ENCODE measurements at places on chromosomes 2 and 18.

DNA sequence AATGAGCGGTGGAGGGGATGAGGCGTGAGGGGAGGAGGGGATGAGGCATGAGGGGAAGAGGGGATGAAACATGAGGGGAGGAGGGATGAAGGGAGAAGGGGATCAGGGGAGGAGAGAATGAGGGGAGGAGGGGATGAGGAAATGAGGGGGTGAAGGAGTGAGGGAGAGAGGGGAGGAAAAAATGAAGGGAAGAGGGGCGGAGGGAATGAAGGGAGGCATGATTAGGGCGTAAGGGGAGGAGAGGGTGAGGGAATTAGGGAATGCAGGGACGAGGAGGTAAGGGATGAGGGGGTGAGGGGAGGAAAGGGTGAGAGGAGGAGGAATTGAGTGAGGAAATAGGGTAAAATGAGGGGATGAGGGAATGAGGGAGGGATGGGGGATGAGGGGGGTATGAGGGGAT lies 40.5 kb downstream of the AQP12A start:
- no peak for DNase-seq

DNA sequence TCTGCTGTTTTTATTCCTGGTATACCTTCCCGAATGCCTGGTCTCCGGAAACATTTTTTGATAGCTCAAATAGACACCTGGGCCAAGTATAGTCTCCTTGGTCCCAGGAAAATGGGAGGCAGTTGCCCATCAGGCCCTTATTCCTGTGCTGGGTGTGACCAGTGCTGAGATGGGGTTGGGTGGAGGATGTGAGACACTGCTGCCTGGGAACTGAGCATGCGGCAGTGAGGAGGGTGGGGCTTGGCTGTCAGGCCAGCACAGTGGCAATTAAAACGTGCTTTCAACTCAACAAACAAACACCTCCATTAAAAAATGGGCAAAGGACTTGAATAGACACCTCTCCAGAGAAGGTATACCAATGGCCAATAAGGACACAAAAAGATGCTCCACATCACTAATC lies 12.5 kb downstream of the KLHL29 start:
- DNase-seq, result no peak

- DNase-seq, result no peak
Observed at GRCh38 chr18:26689226-26689879, 141.0 kb upstream of the KCTD1 start.

DNA sequence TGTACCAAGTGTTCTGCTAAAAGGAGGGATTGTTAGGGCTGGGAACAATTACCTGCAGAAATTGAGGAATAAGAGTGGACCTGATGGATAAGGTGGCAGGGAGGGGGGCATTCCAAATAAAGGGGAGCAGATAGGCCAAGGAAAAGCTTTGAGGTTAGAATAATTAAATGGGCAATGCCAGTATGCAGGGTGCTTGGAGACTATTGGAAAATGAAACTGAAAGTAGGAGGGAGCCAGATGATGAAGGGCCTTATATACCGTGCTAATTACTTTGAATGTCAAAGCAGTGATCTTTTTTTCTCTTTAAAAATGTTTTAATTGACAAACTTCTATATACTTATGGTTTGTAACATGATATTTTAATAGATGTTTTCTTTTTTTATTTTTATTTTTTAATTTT lies 42.9 kb downstream of the MMADHC start:
- DNase-seq, result no peak

DNA sequence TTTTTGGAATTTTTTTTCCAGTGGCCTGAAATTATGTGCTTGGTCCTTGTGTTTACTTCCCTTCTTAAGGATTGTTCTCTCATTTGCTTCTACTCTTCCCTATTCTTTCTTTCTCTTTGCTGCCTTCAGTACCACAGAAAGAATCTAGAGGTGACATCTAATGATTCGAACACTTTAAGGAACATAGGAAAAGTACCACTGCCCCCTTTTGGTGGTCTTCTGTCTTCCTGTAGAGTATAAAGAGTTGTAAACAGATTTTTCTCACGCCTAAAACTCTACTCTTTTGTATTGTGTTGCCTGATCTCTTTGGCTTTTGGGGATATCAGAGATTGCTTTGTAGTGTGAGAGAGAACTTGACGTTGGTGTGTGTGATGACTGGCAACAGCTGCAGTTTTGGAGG lies 7.0 kb upstream of the SCTR start:
- peak; percentile 30 for DNase-seq

GRCh38 chr18:76174451-76174850 lies 320.6 kb downstream of the ZNF516 start:
- DNase-seq, result no peak

GRCh38 chr2:127516041-127516762 lies 10.1 kb downstream of the IWS1 start:
- DNase-seq, result no peak

- no peak for DNase-seq
Observed at GRCh38 chr18:35695803-35696202, 114.3 kb downstream of the GALNT1 start.

- no peak for DNase-seq
Observed at GRCh38 chr2:194721227-194721626, 935.8 kb upstream of the SLC39A10 start.

- no peak for DNase-seq
Observed at GRCh38 chr2:201452058-201452921, 750 bp downstream of the STRADB start.

DNA sequence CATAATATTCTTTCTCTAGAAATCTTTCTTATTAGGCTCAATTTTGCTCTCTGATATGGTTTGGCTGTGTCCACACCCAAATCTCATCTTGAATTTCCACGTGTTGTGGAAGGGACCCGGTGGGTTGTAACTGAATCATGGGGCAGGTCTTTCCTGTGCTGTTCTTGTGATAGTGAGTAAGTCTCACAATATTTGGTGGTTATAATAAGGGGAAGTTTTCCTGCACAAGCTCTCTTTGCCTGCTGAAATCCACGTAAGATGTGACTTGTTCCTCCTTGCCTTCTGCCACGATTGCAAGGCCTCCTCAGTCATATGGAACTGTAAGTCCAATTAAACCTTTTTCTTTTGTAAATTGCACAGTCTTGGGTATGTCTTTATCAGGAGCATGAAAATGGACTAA lies 73.8 kb downstream of the CAVIN2 start:
- no peak for DNase-seq

GRCh38 chr2:153196378-153197058 lies 282.0 kb downstream of the RPRM start:
- no peak for DNase-seq

DNA sequence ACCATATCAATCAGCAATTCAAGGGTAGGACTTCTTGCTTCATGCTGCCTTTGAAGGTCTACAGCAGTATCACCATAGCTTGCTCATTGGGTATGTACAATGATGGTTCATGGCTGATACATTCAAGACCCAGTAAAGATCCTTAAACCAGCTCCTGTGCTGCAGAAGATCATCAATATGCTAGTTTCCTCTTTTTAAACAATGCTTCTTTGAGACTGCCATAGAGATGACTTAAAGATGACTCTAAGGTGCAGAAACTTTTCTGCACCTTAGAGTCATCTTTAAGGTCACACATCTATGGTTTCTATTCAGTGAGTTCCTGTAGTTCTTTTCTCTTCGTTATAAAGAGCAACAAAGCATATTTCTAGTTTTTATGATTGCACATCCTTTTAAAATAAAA lies 102.8 kb upstream of the KLHL14 start:
- no peak for DNase-seq

- DNase-seq, result peak; percentile 6
Observed at GRCh38 chr18:76801567-76802505, 20.5 kb upstream of the ZNF236 start.

- DNase-seq, result no peak
Observed at GRCh38 chr2:119760237-119760955, 674 bp downstream of the PTPN4 start.

DNA sequence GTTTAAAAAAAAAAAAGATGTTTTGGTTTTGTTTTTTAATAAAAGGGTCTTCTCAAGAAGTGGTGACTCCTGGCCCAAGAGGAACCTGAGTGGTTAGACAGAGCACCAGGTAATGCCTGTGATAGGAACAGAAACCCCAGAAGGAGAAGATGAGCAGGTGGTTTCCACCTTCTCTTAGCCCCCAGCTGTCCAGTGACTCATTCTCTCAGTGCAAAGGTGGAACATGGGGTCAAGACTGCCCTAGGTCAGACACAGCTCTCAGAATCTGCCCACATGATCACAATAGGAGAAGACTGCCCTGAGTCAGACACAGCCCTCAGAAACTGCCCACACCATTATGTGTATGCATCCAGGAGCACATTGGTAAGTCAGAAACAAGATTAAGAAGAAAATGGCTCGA lies 61.8 kb downstream of the TBC1D8 start:
- no peak for DNase-seq

DNA sequence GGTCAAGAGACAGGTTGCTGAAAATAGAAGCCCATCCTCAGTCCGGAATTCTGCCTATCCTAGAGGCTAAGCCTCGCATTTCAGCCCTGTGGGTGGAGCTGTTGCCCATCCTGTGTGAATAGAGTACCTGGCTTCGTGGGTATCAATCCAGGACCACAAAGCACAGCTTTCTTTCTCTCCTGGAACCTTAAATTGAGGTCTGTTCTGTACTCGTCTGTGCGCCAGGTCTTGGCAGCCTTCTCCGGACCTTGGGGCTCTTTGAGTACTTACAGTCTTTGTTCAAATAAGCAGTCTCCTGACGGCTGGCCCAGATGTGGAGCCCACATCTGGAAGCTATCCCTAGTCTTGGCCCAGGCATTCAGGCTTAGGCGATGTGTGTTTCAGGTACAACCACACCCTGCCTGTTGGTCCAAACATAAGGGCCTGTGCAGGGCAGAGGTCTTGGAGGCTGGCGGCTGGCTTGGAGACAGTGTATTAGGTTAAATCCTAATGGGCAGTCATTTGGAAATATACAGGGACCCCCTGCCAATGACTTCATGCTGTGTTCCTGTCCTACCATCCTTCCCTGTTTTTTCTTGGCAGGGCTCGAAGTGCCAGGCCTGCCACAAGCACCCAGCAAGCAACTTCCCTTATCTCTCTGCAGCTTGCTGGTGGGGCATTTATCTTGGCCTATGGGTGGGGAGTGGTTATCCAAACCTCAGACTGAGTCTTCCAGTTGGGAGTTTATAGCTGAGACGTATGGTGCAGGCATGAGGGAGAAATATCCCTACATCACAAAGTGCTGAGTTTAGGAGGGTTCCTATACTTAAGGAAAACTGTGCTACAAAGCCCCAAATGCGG lies 294.1 kb downstream of the BCL2 start:
- DNase-seq, result no peak

- no peak for DNase-seq
Observed at GRCh38 chr18:59550174-59550516, 147.1 kb downstream of the CCBE1 start.

- DNase-seq, result no peak
Observed at GRCh38 chr2:239429473-239430350, 28.9 kb upstream of the HDAC4 start.

DNA sequence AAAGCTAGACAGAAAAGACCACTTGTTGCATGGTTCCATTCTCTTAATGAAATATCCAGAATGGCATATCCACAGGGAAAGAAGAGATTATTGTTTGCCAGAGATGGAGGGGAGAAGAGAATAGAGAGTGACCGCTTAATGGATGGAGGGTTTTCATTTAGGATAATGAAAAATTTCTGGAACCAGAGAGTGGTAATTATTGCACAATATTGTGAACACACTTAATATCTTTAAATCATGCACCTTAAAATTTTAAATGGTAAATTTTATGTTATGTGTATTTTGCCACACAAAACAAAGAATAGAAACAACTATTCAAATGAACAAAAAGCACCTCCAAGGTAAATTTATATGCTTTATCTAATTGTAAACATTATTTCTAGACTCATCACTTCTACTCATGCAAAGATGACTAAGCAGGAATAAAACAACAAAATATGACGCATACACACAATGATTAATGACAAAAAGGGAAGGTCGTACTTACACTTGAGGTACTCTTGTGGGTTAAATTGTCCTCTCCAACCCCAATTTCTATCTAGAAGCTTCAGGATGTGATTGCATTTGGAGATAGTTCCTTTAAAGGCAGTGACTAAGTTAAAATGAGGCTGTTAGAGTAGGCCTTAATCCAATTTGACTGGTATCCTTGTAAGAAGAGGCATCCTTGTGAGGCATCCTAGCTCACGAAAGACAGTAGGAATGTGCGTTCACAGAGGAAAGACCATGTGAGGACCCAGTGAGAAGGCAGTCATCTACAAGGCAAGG lies 18.7 kb upstream of the DHRS9 start:
- no peak for DNase-seq

GRCh38 chr18:12283256-12283655 lies 24.8 kb upstream of the TUBB6 start:
- DNase-seq, result peak; percentile 34

DNA sequence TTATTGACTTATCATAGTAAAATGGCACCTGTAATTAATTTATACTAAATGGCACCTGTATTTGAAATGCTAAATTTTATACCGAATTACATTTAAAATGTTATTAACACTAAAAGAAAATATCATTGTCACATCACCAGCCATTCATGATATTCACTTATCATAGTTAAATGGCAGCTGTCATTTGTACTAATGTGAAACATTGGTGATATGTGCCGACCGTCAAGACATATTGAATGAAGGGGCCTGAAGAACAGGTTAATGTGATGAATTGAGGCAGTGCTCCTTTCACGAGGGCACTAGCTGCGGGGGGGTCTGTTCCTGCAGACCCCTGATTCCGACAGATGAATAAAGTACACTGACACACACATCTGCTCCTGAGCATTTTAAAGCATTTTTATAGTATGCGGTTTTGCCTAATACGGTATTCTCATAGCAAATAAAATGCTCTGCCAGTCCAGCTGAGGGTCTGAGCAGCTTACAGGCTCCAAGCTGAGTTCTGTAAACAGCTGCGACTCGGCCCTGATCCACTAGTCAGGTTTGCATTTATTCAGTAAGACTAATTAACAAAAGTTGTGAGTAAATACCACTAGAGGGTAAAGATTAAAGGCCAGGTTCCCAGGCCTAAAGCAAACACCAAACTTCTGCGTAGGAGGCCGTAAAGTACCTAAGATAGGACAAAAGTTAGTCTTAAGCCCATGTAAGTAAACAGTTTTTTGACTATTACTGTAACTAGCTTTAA lies 593.4 kb upstream of the NETO1 start:
- DNase-seq, result no peak

GRCh38 chr2:134284119-134284670 lies 30.3 kb downstream of the MGAT5 start:
- no peak for DNase-seq

Measured in RCC 7860 (cell line).